ENCODE measurements at places on chromosomes 16 and 17.

DNA sequence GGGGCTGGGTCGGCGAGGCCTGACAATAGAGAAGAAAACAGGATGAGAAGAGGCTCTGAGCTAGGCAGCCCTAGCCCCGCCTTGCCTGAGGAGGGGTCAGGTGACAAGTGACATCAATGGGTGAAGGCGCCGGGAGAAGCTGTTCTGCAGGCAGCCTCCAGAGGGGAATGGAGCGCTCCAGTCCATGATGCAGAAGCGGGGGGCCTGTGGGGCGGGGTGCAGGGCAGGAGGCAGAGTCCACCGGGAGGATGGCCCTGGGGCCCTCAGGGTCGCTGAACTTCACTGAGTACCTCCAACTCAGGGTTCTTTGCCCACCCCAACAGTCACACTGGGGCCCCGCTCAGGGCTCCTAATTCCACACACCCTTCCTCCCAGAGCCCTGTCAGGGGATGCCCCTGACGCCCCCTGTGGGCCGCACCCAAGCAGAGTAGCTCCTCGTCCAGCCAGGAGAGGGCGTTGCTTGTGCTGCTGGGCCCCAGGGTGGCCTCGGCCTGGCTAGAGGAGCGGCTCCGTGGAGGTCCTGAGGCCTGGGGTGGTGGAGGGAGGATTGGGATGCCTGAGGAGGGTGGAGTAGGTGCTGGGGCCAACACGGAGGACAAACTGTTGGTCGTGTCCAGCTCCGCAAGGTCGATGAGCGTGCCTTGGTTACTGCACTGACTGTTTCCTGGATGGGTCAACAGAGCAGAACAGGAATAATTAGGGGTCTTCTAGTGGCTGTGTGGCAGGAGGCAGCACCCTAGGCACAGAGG, 20.8 kb downstream of the GGA3 start:
- DNase-seq, result peak; percentile 59

DNA sequence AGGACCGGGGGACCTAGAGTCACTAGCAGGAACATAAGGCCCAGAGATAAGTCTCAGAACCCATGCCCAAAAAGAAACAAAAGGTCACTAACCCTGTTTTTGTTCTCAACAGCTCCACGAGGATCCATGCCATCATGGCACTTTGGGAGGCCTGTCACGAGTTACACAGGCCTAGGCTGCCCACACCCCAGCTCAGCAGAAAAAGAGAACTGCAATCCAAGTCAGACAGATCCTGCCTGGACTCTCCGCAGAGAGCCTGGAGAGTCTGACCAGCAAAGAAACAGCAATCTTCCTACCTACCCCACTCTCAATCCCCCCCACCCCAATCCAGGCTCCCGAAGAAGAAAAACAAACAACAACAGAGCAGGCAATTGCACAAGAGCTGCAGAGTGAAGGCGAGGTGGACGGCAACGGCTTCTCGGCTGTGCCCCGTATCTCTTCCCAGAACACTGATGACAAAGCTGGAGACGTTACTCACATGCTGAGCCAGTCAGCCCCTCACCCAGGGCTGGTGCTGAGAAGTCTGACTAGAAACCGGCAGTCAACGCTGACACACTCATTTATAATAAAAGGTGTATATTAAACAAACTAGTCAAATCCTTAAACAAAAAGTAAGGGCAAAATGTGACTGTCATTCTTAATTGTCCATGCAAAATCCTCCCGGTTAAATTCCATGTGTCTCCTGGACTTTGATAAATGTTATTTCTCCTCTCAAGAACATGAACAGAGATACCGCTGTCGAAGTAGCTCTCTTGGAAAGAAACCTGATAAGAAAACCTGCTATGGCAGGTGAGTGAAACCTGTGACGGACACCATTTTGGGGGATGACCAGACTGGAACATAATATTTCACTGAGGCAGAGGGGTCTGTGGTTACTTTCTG, 89.3 kb downstream of the SMG6 start:
- peak; percentile 25 for DNase-seq

DNA sequence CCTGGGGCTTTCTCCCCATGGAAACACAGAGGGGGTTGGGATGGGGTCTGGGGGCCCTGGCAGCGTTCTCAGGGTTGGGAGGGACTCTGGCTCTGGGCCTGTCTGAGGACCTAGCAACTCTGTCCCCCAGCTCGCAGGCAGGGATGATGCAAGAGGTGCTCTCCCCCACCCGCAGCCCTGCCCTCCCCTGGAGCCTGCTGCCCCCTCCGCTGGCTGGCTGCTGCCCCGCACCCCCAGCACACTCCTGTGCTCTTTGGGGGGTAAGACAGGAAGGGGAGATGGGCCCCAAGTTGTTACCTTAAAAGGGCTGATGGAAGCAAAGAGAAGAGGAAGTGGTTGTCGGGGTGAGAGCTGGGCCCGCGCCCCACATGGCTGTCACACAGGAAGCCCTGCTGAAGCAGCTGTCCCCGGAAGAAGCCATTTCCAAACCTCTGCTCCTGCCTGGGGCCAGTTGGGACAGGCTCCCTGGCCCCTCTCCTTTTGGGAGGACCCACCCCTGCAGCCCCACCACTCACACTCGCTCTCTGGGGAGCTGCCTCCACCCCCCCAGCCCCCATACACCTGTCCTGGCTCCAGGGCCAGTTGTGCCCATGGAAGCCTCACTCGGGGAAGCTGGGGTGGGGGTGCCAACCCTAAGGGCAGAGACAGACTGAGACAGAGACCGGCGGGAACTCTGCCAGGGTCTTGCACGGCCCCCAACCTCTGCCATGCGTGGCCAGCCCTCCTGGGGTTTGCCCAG, 2.5 kb downstream of the CORO1A start:
- peak; percentile 77 for DNase-seq

GRCh38 chr17:79771276-79771675, 6.7 kb upstream of the CBX2 start:
- DNase-seq, result no peak

GRCh38 chr17:53017227-53017626, 805.5 kb upstream of the KIF2B start:
- no peak for DNase-seq

Data from activated T-cell treated with anti-CD3 and anti-CD28 coated beads for 48 hours (primary cell).